Tibial nerve (tissue), 4 donors: ENCODE measurements at places on chromosomes 1 and 21.

- no peak for DNase-seq
Measured at GRCh38 chr1:29645586-29645985, 409.3 kb downstream of the PTPRU start.

DNA sequence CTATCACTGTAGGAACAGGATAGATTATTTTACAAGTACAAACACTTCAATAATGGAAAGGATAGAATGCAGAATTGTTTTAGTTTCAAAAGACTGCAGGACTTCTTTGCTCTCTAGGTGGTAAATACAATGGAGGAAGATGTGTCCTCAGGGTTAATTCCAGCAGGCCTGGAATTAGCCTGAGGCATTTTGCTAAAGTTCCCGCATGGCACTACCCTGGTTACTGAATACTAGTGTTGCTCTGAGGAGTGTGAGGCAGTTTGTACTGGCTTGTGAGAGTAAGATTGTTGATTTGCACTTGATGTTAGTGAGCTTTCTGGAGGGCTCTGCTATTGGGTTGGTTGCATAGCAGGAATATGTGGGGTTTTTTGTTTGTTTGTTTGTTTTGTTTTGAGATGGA is 61.4 kb downstream of the FASLG start:
- DNase-seq, result no peak

DNA sequence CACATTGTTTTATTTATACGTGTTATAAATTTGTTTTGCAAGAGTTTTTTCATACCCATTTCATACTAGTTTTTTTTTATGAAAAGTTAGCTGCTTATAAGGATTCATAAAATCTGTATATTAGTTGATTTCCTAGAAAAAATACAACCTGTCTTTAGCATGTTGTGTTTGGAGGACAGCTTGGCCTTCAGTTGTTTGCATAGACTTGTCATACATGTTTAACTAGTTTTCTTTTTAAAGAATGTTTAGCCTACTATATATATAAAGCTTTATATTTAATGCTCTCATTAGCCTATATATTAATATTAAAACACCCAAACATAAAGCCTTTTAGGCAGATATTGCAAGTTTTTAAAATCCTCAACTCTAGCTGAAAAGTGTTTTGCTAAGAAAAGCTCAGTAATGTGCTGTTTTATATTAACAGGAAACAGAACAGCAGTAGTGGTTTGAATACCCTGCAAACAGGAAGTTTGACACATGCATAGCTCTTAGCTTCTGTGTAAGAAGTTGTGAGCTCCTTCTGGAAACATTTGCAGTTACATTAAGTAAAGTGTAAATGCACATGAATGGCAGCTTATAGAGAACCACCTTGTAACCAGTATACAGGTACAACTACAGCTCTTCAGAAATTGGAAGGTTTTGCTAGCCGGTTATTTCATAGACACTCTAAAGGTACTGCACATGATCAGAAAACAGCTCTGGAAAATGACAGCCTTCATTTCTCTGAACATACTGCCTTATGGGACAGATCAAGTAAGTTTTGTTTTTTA is at the start of gene PRKACB:
TSS of gene PRKACB (plus strand) at position 476 of the 770 bp plus-strand sequence. CDS start at position 567, 91 bp downstream.
- no peak for DNase-seq

- DNase-seq, result no peak
Measured at GRCh38 chr1:214719207-214719606, 116.2 kb downstream of the CENPF start.

DNA sequence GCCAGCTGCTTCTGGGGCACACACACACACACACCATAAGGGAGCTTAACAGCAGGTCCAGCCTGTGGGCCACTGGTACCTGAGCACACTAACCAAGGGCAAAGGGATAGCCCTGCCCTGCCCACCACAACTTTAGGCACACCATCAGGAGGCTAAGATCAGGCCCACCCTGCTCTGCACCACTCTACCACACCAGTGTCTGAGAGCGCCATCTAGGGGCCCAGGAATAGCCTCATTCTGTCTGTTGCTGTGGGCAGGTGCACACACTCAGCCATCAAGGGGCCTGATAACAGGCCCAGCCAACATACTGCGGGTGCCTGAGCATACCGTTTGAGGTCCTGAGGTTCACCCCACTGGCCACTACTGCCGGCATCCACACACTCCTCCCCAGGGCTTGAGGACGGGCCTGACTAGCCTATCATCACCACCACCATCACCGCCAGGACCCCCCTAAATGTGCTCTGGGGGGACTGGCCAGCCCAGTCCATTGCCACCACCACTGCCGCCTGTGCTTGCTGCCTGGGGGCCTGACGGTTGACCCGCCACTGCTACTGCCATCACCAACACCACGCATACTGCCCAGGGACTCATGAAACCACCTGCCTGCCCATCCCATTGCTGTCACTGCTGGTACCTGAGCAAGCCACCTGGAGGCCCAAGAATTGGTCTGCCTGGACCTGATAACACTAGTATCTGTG is 31.3 kb downstream of the NSL1 start:
- no peak for DNase-seq

DNA sequence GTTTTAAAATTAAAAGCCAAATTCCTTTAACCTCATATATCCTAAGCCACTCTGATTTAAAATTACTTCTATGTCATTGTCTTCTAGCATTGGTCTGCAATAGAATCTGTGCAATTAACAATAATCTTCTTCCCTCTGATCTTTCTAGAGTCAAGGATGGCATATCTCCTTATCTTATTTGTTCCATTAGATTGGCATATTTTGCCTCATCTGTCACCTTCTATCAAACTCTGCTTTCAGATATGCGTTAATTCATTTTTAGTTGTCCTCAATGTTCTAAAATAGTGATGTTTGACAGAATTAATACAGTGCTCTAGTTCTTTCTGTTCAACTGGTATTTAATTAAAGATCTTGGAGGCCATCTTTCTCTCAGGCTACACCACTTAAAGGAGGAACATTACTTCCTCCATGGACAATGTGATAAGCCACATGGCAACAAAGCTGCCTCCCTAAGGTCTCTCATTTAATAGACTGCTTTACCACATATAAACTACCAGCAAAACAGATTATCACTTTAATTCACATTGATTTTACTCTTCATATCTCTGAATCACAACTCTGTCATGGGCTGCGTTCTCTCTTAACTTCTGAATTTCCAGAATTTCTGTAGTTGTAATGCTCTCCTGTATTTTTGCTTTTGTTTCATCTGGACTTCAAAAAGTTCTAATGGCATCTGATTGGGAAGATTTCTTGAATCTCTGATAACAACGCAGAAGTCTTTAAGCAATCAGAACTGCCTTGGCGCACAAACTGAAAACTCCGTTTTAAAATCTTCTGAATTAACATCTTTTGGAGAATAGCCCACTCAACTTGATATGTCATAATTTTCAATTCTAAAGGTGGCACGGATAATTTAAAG is 2.8 kb downstream of the NRIP1 start:
- DNase-seq, result no peak

DNA sequence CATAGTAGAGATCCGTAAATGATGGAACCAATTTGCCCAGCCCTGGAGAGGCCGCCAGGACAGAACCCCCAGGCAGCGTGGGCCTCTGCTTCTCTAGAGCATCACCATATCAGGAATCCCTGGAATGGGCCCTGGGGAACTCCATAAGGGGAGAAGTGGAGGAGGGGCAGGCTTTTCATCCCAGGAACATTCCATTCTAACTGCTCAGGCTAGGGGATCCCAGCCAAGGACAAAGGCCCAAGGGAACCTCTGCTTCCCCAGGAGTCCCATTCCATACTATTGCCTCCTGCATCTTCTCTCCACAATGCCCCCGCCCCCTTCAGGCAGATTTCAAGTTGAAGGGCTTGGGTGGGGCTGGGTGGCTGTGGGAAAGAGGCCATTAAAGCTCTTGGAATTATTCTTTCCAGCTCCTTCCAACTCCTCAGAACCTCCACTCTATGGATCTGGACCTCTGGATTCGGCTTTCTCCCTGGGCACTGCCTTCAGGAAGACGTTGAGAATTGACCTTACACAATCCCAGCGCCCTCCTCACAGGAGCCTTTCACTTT is 6.0 kb downstream of the TRNP1 start:
- DNase-seq, result peak; percentile 74

- no peak for DNase-seq
Measured at GRCh38 chr1:162605225-162605927, 26.9 kb upstream of the DDR2 start.

- no peak for DNase-seq
Measured at GRCh38 chr1:114208714-114209113, 55.0 kb upstream of the SYT6 start.

DNA sequence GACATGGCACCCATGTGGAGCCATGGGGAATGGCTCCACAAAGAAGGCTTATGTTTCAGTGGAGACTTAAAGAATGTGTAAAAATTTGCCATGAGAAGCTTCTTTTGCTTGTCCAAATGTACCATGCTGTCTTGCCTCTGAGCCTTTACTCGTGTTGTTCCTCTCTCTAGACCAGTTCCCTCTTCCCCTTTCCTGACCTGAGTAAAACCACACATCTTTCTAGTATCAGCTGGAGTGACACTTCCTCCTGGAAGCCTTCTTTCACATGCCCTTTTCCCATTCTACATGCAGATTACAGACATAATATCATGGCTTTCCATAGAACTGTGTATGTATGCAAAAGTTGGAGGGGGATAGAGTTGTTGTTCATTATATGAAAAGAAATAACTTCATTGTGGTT is 13.6 kb upstream of the GPX7 start:
- no peak for DNase-seq

DNA sequence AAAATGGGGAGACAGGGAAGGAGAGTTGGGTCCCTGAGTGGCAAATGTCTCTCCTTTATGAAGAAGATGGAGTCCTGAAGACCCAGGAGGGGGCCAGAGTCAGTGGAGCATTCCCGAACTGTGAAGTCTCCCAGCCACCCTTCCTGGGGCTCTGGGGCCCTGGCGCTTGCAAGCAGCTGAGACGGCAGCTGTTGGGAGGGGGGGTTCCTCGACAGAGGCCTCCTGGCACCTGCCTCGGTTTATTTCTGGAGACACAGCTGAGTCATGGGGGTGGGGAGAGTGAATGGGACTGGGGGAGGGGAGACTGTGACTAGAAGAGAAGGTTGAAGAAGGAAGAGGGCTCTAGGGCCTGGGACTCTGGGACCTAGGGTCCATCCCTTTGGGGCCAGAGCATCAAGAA is 14.0 kb downstream of the NES start:
- no peak for DNase-seq

GRCh38 chr1:169348383-169349036 is 19.1 kb downstream of the NME7 start:
- no peak for DNase-seq

DNA sequence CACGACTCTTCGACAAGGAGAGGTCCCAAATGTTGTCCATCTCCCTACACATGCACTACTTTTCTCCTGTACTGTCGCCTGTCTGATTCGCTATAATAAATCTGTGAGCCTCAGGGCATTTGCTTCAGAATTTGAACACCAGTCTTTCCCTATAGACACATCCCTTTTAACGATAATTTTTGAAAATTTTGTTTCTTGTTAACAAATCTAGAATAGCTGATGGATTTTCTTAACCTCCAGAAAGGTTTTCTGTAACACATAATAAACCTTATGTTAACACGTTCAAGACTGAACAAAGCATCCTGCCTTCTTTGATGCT is 704 bp downstream of the CAPZA1 start:
- DNase-seq, result no peak

GRCh38 chr1:116243333-116244054 is 129.6 kb upstream of the ATP1A1 start:
- no peak for DNase-seq

DNA sequence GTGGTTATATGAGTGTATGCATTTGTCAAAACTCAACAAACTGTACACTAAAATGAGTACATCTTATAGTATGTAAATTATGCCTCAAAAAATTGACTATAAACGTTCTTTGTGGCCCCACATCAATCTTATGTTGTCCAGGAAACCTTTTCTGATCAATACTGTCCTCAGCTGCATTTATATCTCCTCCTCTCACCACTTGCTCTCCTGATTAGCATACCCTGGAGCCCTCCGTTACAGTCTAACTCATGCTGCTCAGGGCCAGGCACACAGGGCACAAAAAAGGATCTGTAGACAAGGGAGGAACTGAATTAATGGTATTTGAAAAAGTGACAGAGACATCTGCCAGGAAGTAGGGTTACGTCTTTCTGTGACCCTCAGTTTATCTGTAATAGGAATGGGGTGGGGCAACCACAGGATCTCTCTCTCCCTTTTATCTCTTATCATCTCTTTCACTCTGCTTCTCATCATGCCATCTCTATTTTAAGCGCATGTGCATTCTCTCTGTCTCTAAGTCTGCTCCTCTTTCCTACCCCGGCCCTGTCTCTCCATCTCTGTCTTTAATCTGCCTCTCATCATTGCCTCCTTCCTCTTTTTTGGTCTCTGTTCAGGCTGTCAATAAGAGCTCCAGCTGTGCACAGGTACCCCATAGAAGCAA is 7.0 kb upstream of the TAL1 start:
- DNase-seq, result no peak

DNA sequence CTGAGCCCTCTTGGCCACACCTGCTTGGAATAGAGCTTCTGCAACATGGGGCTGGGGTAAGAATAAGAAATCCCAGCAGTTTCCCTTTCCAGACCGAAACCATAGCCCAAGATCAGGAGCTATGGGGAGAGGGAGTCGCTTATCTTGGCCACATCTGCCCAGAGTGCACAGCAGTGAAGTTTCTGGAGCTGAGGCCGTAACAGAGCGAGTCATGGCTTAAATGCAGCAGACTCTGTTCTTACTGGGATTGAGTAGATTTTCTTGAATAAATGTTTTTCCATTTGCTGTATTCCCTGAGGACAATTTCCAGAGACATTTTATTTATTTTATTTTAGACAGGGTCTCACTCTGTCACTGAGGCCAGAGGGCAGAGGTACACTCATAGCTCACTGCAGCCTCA is 33.5 kb downstream of the CFAP57 start:
- no peak for DNase-seq

GRCh38 chr21:14737922-14738321 is 191.8 kb upstream of the SAMSN1 start:
- DNase-seq, result peak; percentile 55
